NCI-H2171 (cell line): ENCODE measurements at places on chromosomes 12 and 14.

- DNase-seq: no peak
Observed at GRCh38 chr12:89932954-89933353, 224.3 kb upstream of the ATP2B1 start.

GRCh38 chr14:103022685-103023044, 34.7 kb downstream of the CDC42BPB start:
- no peak for DNase-seq

- DNase-seq: no peak
Observed at GRCh38 chr14:52937869-52938268, 13.0 kb downstream of the FERMT2 start.

GRCh38 chr12:49827401-49828099, 663 bp downstream of the NCKAP5L start:
- peak; percentile 75 for DNase-seq

DNA sequence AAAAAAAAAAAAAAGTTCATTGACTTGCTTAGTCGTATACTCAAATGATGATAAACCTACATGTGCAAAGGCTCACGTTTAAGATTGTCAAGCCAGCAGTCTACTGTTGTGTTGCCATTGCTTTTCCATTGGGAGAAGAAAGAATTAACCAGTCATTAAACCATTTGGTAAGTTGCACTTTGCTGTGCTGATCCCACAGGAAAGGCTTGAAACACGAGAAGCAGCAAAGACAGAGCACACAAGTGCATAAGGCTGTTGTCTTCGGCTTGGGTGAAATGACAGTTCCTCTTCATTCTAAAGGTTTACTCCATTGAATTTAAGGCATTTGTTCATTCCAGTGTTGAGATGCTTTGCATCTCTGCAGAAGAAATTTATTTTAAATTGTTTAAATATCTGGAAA, 50.1 kb downstream of the ZC3H14 start:
- peak; percentile 13 for DNase-seq

- DNase-seq: no peak
Observed at GRCh38 chr14:101815994-101816393, 54.5 kb downstream of the PPP2R5C start.

- peak; percentile 74 for DNase-seq
Observed at GRCh38 chr12:108773798-108774788, 42.8 kb upstream of the CORO1C start.

DNA sequence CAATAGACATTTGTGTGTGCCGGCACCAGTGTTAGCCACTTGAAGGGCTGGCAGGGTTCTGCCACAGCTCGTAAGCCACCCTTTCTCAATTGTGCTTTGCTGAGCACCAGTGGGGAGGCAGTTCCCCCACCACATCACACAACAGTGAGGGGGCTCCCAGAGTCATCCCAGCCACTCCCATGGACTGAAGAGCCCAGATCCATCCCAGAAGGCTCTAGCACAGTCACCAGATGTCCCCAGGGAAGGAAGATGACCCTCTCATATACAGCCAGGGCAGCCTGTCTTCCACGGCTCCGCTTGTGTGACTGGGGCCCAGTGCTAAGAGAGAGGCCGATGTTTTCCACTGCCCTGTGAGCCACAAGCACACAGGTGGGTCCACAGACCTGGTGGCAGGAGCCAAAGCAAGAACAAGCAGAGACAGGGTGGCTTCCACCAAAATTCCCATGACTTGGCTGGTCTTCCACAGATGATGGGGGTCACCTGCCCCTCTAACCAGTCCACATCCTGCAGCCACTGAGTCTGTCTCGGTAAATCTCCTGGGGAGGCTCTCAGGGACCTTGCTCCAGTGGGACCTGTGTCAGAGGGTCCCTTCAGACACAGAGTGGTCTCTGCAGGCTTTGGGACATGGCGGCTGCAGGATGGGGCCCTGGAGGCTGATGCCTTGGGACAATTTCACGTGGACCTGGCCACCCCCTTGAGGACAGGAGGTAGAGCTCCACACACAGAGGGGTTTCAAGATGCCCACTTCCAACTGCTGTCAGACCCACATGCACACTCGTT, 71.9 kb upstream of the DDX11 start:
- DNase-seq: no peak

DNA sequence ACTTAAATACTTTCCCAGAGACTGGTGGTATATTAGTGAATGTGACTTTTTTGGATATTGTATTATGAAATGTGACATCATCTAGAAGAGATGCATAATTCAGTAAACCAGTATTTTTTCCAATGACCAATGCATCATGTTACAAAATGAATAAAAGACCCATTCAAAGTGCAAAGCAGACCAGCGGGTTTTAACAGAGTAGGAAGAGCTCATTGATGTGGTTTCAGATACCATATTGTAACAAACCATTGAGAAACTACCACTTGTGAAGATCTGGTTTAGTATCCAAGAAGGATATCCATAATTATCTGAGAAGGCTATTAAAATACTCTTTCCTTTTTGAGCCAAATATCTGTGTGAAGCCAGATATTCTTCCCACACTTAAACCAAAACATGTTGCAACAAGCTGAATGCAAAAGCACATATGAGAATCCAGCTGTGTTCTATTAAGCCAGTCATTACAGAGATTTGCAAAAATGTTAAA, 47.7 kb downstream of the MVK start:
- no peak for DNase-seq

DNA sequence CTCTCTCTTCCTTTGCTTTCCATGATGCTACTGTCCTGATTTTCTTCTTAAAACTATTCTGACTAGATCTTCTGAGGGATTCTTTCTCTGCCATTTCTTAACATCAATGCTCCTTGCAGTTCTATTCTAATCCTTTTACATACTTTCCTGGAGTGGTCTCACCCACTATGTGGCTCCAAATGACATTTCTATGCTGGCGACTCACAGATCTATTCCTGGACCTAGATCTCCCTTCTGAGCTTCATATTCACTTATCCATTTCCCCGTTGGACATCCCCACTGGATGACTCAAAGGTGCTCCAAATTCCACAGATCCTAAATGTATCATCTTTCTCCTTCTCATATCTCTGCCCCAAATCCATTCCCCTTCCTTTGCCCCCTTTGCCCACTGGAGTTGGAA, 4.1 kb downstream of the TEP1 start:
- no peak for DNase-seq

DNA sequence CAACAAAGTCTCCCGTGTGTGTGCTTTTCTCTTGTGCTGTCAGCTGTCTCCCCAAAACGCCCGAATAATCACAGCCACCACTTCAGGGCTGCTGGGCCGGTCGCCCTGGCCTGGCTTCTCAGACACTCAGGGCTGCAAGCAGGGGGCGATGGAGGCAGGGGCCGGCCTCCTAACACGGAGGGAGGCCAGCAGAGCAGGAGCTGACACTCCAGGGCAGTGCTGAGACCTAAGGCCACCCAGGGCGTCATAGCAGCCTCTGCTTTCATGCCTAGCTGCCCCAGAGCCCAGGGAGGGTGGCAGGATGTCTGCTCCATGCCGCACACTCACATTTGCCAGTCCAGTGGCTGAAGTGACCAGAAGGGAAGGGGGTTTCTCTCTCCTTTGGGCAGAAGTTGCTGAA, 25.6 kb downstream of the STX2 start:
- no peak for DNase-seq

DNA sequence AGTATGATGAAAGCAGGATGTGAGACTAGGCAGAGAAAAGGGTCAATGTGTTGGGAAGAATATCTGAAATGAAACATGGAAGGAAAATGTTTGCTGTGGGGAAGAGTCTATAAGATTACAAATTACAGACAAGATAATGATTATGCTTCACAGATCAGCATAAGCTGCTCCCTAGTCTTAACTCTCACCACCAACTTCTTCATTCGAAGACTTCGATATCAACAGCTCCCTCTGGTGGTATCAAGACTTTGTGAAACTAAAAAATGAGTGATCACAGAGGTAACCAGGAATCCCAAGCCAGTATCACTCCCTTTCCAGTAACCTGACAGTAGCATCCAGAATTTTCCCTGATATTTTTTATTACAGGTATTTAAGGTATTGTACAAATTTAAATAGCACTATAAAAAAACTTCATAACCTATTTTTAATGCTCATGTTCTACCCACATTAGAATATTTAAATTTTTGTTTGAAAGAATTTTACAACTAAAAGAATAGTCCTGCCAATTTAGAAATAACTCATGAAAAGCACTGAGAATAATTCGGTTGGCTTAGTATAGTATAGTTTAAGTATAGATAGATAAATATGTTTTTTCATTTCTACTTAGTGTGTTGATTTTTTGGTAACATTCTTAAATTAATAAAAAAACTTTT, 84.4 kb downstream of the C2CD5 start:
- peak; percentile 38 for DNase-seq

- no peak for DNase-seq
Observed at GRCh38 chr12:132239796-132240668, 89.4 kb downstream of the GALNT9 start.

DNA sequence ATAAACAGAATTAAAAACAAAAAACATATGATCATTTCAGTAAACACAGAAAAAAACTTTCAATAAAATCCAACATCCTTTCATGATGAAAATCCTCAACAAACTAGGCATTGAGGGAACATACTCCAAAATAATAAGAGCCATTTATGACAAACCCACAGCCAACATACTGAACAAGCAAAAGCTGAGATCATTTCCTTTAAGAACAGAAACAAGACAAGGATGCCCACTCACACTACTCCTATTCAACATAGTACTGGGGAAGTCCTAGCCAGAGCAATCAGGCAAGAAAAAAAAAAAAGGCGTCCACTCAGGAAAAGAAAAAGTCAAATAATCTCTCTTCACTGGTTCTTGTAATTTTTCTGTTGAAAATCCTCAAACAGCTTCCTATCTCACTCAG, 30.1 kb downstream of the MRPL42 start:
- DNase-seq: no peak

DNA sequence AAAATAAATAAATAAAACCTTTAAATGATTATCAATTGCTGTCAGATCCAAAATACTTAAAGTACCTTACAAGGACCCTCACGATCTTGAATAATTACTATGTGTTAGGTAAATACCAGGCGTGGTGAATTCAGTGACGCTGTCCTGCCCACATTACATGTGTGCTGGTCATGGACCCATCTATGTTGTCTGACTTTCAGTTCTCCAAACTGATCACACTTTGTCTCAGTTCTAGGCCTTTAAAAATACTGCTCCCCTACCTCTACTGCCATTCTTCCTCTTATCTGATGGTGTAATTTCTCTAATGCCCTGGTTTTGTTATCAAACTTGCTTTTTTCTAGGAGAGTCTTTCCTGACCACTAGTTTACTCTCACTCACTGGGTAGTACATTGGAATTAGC, 520.7 kb downstream of the TRHDE start:
- DNase-seq: no peak

DNA sequence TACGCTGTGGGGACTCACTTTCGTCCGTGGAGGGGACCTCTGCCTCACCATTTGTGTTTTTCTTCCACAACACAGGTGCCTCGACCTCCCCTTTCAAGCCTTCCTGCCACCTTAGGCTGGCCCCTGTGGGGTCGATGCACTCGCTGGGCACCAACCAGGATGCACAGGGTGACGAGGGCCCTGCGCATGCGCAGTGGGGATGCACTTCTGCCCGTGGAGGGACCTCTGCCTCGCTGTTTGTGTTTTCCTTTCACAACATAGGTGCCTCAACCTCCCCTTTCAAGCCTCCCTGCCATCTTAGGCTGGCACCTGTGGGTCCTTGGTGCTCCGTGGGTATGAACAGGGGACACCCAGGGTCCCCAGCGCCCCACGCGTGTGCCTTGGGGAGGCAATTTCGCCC, 356.8 kb downstream of the ALG10 start:
- DNase-seq: no peak

- DNase-seq: no peak
Observed at GRCh38 chr14:99758121-99758821, 34.9 kb upstream of the EML1 start.

GRCh38 chr12:59069516-59069915, 149.2 kb upstream of the LRIG3 start:
- DNase-seq: no peak

DNA sequence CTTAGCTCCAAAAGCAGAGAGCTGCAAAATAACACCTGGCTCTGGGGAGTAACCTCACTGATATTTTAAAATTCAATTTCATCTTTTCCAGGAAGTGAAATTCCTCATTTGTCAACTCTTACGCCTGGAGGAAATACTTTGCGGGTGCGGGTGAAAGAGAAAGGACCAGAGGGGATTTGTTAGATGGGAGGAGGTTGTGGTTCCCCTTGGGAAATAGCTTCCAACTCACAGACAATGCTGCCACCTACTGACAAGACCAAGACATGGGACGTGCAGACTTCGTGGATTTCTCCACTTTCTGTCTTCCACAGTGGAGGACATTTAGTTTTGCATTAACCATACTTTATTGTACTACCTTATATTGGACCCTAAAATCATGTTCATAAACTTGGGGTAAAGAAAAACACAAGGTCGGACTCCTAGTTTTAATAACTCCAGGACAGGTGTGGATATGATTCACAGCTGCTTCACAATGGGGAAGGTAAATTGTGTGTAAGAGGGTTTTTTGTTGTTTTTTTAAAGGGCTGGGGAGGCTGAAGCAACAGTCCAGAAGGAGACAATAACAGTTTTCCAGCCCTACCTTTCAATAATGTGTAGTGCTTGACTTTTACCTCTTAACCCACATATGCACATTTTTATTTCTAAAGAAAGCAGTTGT, 10.8 kb downstream of the FBXL14 start:
- DNase-seq: peak; percentile 97

- no peak for DNase-seq
Observed at GRCh38 chr12:44031472-44032185, 195.7 kb downstream of the TMEM117 start.

GRCh38 chr12:91978143-91978542, 167.5 kb downstream of the BTG1 start:
- no peak for DNase-seq

DNA sequence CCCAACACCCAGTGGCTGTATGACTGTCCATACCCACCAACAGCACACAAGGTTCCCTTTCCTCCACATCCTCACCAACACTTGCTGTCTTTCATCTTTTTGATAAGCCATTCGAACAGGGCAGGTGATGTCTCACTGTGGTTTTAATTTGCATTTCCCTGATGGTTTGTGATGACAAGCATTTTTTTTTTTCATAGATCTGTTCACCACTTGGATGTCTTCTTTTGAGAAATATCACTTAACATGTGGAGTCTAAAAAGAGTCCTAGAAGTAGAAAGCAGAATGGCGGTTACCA, 198.1 kb upstream of the DIO3 start:
- DNase-seq: no peak

DNA sequence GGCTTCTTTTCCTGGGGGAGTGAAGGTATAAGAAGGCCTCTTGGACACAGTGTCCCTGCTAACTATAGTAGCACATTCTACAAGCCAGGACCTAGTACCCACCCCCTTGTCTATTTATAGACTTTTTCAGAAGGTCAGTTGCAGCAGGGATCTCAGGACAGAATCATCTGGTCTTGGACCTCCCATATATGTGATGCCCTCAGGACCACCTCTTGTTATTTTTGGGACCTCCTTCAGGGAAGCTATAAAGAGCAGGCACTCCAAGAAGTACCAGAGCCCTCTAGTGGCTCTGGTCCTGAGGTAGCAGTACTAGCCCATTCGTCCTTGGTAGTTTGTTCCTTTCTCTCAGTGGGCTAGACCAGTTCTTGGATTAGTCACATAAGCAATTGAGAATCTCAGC, 4.3 kb downstream of the COQ10A start:
- no peak for DNase-seq

- DNase-seq: no peak
Observed at GRCh38 chr14:100474196-100474595, 113.0 kb downstream of the BEGAIN start.
